ENCODE measurements at places on chromosomes 16 and 17.

GRCh38 chr17:39225308-39225958 lies at the start of gene STAC2:
Gene STAC2 (minus strand): TSS chr17:39225945. CDS start chr17:39225502, 443 bp downstream.
- DNase-seq: no peak

GRCh38 chr16:55988013-55988412 lies 112.8 kb upstream of the CES5A start:
- no peak for DNase-seq

- no peak for DNase-seq
Measured at GRCh38 chr17:82148997-82149396, 51.0 kb upstream of the FASN start.

DNA sequence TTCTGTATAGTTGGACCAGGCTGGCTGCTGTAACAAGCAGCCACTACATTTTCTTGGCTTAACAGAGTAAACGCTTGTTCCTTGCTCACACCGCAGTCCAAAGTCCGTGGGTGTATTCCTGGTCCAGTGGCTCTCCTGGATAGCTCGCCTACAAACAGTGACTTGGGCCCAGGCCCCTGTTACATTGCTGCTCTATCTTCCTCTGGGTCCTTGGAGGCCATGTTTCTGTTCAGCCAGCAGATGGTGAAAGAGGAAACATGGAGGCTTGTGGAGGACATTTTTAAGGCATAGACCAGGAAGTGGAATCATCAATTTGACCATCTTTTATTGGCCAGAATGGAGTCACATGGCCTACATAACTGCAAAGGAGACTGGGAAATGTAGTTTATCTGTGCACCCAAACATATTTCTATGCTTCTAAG lies 55.1 kb downstream of the ATP2C2 start:
- peak; percentile 12 for DNase-seq

GRCh38 chr16:10871157-10871991 lies 5.6 kb upstream of the CIITA start:
- no peak for DNase-seq
